ENCODE measurements at places on chromosomes 1 and 21.

- no peak for DNase-seq
These were observed 162.9 kb downstream of the TRABD2B start for GRCh38 chr1:47834326-47834725.

- no peak for DNase-seq
These were observed 333.3 kb downstream of the MRPL39 start for GRCh38 chr21:25273959-25274358.

DNA sequence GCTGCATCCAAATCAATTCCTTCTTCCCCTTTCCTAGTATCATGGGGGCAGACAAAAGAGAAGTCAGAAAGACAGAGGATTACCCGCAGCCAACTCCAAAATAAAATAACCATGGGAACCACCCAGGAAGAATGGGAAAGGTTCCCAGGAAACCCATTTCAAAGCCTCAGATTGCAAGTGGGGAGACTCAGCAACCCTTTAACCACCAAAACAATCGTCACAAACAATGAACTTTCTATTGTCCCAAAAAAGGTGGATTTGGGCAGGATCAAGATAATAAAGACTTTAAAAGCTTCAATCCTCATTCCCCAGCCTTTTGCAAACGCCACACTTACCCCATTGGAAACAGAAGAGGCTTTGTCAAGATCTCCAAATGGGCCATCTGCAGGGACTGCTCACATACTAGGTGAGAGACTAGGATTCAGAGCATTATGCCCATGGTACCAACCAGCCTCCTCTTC is 5.1 kb downstream of the TIAM1 start:
- no peak for DNase-seq

DNA sequence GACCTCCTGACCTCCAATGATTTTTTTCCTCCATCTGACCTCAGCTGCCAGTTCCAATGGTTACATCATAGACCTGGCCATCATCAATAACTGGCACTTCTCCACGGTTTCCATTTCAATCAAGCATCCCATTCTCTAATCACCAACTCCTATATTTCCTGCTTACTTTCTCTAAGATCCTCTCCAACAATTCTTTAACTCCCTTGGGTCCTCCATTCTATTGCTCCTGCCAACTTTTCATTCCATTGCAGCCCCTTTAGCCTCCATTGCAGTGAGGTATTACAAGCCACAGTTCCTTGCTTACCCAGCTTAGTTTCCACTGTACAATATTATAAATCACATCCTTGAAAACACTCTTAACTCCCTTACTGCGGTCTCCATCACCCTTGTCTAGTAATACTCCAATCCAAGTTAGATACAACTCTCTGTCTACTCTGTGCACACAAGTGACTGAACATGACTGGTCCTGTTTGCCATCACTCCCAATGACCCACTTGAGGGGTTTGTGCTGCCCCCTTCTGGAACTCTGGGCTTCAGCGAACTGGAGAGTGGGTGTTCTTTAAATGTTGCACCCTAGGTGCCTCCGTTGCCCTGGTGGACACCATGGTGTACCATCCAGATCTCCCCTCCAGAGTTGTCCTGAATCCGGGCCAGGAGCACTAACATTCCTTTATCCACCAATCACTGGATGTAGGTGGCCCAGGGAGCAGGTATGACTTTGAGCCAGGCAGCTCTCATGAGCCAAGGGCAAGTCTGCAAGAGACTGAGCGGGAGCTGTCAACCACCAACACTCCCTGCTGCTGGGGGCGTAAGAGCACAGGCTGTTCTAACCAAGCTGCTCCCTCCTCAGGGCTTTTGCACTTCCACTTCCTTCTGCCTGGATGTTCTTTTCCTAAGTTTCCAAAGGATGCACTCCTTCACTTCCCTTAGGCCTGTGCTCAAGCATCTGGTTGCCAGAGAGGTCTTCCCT is 3.7 kb upstream of the FNDC7 start:
- DNase-seq: no peak

DNA sequence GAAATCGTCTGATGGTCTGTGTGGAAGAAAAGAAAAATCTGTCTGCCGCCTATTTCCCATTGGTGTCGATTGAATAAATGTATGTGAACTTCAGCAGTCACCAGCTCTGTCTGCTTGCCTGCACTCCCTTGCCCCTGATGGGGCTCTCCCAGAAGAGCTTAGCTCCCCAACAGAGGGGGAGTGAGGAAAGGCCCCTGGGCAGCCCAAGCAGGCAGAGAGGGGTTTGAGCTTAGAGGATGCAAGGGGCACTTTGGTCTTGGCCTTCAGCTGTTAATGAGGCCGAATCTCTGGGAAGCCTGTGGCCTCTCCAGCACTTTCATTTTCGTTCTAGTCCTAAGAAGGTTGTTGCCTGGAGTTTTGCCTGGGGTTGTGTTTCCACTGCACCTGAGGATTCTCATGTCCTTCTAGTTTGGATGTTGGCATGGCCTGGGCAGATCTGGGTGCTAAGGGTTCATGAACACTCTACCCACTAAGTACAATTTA is 2.8 kb downstream of the FOXD2 start:
- no peak for DNase-seq

DNA sequence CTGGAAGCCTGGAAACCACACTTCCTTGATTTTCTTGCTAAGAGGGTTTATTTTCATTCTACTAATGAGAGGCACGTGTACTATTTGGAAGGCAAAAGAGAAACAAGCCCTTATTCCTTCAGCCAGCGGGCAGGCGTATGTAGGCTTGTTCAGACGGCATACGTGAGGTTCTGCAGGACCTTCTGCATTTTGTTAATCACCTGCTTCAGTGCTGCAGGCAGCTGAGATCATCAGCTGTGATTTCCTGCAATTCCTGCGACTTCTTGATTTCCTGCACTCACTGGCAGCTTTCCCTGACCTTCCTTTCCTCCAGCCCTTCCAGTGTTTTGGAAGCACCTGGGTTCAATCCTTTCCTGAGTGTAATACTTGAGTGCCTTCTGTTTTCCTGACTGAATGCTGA is 43.4 kb downstream of the TSNAX start:
- no peak for DNase-seq

- DNase-seq: no peak
These were observed 5.2 kb downstream of the RPL5 start for GRCh38 chr1:92837062-92837461.

DNA sequence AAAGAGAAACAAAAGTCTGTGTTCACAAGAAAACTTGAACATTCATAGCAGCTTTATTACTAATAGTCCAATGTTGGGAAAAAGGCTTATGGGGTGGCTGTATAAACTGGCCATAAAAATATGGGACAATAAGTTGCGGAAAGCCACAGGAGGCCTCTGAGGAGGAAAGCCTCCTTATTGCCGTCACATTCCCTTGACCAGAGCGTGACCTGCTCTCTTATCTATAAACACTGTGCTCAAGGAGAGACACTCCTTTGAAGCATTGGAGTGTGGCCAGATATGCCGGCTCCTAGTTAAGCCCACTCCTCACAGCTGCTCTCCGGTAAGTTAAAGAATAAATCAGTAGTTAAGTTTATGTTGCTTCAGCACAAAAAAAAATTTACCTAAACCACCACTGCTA is 19.7 kb downstream of the OR6Y1 start:
- DNase-seq: no peak

DNA sequence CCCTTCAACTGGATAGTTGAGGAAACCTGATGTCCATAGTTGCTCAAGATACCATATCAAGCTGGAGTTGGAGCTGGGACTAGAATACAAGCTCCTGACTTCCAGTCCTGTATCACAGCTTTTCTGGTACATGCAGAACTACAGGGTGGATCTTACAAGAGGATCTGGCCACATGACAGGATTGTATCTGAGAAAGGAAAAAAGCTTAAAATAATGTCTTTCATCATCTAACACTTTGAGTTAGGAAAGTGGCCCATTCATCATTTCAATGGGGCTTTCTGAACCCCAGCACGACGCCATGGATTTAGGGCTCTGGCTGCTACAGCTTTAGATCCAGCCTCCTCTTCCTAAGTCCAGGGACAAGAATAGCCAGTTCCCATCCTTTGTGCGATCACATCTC is 46.9 kb downstream of the RASSF5 start:
- DNase-seq: no peak

DNA sequence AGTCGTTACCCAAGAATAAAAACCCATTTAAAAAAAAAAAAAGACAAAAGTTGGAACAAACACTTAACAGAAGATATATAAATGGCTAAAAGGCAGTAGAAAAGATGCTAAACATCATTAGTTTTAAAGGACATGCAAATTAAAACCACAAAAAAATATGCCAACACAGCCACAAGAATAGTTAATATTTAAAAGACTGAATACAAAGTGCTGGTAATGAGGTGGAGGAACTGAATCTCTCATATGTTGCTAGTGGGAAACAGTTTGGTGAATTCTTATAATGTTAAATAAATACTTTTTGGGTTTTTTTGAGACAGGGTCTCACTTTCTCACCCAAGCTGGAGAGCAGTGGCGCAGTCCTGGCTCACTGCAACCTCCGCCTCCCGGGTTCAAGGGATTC is 10.0 kb downstream of the LRRC40 start:
- DNase-seq: no peak

DNA sequence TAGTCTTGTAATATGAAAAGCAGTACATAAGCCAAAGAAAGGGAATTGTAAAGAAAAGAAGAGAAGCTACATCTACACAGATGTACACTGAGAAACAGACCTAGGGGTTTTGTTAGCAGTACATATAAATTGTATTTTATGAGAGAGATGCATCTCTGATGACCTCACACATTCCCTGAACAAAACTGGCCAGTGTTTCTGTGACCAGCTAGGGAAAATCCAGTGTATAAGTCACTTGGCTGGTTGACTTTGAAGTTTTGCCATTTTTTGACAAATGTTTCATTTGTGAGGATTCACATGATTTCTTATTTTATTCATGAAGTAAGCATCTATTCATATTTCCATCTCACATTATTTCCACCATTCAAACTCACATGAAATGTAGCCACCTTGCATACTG is 28.3 kb upstream of the DYNLT5 start:
- no peak for DNase-seq

DNA sequence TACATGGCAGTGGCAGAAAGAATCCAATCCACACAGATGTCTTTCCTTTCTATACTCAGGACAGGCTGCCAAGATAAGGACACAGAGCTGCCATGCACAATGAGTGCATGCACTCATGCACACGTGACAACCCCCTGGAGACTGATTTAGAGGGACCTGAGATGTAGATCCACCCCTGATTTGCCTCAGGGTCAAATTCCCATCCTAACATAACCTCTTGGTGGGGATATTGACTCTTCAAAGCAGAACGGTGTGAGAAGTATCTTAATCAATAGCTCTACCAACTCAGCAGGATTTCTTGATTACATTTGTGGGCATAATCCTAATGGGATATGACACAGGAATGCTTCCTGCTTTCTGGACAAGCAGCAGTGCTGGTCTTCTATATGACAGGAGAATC is 125.2 kb upstream of the DSCAM start:
- no peak for DNase-seq

GRCh38 chr1:169568497-169568896 is 17.8 kb downstream of the F5 start:
- DNase-seq: no peak

DNA sequence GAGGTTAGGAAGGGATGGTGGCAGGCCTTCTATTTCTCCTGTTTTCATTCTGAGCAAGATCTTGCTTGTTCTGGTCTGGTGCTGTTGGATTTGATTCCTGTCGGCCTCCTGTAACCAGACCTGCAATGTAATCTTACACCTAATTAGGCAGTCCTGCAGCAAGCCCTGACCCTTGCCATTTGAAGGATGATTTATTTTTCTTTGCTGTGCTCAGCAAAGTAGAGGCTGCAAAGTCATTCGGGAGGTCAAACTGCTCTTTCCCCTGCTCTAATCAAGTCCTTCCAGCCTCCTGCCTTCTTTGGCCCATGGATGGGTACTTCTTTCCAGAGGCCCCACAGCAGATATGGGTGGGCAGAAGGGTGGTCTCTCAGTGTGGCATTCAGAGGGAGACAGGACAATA is 417.7 kb upstream of the USP24 start:
- no peak for DNase-seq

DNA sequence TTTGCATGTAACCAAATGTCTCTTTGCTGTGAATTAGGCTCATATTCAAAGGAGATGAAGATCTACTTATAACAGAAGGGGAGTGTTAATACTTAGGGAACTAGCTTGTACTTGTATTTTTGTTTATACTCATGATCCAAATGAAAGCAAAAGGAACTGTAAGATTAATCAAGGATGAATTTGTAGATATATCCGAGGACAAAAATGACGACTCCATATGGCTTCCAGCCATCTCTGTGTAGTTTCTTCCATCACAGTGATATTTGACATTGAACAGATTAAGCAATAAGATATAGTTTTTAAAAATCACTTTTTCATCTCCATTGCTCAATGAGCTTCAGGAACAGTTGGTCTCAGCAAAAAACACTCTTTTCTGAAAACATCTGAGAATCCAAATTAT is 257.4 kb upstream of the CAMK1G start:
- no peak for DNase-seq

DNA sequence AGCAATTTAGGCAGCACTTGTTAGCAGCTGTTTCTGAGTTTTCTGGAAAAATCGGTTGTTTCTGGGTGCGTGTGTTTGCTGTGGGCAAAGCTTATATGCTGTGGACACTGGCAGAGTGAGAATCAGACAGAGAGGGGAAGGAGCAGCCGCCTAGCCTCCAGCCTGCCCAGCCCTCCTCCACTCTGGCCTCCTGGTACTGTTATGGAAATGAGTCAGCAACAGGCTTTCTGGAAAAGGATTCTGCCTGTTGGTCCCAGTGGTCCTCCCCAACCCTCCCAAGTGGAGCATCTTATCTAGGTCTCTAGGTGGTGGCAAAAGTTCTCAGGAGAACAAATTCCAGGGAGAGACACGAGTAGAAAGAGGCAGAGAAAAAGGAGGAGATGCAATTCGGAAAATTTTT is 42.2 kb upstream of the GOLT1A start:
- DNase-seq: no peak

DNA sequence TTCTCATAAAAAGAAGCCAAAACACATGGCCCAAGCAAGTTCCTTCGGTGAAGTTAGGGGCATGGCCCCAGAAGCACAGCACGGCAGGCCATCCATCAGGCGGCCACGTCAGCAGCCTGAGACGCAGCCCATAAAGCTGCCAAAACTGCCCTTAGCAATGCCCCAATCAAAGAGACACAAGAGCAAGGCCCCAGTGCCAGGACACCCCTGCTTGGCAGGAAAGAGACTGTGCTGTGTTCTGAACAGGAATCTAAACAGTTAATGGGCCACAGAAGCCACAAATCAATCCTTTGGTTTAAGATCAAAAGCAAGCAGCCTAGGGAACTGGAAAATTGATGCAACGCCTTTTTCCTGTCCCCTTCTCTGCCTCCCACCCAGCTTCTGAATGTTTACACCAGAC is 497.0 kb upstream of the USP24 start:
- DNase-seq: no peak

DNA sequence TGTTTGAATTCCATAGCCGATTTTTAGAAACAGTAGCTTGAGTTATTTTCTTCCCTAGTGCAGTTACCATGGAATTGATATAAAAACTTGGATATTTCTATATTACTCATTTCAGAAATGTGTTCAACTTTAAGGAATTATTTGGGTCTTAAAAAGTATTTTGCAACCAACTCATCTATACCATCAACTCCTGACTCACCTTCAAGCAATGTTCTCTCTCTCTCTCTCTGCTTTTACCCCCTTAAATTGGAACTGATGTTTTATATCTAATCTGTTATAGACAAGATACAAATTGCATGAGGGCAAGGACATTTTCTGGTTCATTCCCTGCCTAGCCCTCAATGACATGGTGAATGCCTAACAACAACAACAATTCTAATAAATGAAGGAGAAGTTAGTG is 214.7 kb upstream of the NRIP1 start:
- DNase-seq: peak; percentile 56

- no peak for DNase-seq
These were observed 33.5 kb downstream of the VPS26C start for GRCh38 chr21:37233551-37234146.

- DNase-seq: no peak
These were observed at the start of gene PDE4B for GRCh38 chr1:65792669-65793358. PDE4B (plus strand) TSS chr1:65792895.

GRCh38 chr1:34987018-34987417 is 1.9 kb upstream of the TMEM35B start:
- DNase-seq: no peak

Measured in HS-5 (cell line).